ENCODE measurements at places on chromosomes 5 and 9.

GRCh38 chr9:123326662-123327093 is 29.3 kb upstream of the CRB2 start:
- no peak for DNase-seq

- DNase-seq = no peak
Observed at GRCh38 chr5:9765419-9766140, 135.4 kb upstream of the TAS2R1 start.

GRCh38 chr9:15501179-15501578 is 9.6 kb downstream of the PSIP1 start:
- DNase-seq = no peak

DNA sequence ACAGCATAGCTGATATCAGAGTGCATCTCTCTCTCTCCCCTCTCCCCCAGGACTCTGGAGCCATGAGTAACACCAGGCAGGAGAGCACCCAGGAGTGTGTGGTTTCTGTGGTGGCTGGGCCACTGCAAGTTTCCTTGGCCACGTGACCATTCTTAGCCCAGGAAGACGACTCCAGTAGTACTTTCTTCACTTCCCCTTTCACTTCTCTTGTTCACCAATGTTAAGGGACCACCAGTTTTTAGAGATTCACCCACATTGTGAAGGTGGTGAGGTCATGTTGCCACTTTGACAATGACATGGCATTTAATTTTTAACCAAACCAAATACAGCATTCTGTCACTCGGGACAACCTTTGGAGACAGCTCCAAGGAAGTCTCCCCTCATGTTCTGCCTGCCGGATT is 17.9 kb upstream of the DAPK1 start:
- DNase-seq = no peak

- DNase-seq = no peak
Observed at GRCh38 chr5:105816961-105817360, 1853.8 kb downstream of the EFNA5 start.

DNA sequence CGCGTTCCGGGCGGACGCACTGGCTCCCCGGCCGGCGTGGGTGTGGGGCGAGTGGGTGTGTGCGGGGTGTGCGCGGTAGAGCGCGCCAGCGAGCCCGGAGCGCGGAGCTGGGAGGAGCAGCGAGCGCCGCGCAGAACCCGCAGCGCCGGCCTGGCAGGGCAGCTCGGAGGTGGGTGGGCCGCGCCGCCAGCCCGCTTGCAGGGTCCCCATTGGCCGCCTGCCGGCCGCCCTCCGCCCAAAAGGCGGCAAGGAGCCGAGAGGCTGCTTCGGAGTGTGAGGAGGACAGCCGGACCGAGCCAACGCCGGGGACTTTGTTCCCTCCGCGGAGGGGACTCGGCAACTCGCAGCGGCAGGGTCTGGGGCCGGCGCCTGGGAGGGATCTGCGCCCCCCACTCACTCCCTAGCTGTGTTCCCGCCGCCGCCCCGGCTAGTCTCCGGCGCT is at the start of gene DAPK1:
DAPK1 (plus strand) TSS at position 264 of the 442 bp plus-strand sequence. CDS start 1,211 bp downstream, outside the sequence.
- DNase-seq = no peak

DNA sequence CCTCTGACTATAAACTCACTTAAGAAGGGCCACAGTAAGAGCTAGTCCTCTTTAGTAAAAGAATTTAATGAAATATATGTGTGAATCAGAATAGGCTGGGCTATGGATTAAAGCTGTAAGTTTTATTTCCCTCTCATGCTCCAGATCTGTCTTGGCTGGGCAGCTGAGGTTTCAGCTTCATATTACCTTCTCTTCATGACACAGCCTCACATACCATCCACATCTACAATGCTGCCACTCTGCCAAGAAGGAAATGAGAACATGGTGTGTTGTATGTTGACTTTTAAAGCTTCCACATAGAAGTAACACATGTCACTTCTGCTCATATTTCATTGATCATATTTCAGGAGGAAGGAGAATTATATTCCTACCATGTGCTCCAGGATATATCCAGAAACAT is 776.0 kb upstream of the ACO1 start:
- DNase-seq = peak; percentile 14

- DNase-seq = no peak
Observed at GRCh38 chr9:89542401-89543021, 44.6 kb upstream of the SEMA4D start.

GRCh38 chr9:87889882-87890252 is 7.2 kb downstream of the SPATA31E1 start:
- no peak for DNase-seq

DNA sequence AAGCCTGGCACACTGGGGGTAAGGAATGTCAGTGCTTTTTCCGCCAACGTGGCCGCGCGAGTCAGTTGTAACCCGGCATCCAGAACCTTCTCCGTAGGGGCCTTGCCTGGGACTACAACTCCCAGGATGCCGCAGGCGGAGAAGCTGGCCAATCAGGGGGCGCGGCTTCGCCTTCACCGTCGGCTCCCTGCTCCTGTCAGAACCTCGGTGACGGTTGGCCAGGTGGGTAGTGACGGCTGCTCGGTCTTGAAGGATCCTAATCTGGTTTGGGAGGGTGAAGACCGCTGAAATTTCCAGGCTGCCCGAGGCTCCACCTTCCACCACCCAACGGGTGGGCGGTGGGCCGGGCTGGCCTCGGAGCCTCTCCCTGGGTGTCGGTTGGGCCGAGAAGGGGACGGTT is at the start of gene C5orf58:
C5orf58 (plus strand) TSS at position 200 of the 400 bp plus-strand sequence. CDS start 1,992 bp downstream, outside the sequence.
- DNase-seq = no peak

GRCh38 chr9:90801241-90801972 is at the start of gene SYK:
Gene SYK (plus strand): TSS chr9:90801819. CDS start chr9:90843899, 42,080 bp downstream.
- no peak for DNase-seq

- peak; percentile 9 for DNase-seq
Observed at GRCh38 chr9:27460226-27461023, 63.7 kb upstream of the IFNK start.

DNA sequence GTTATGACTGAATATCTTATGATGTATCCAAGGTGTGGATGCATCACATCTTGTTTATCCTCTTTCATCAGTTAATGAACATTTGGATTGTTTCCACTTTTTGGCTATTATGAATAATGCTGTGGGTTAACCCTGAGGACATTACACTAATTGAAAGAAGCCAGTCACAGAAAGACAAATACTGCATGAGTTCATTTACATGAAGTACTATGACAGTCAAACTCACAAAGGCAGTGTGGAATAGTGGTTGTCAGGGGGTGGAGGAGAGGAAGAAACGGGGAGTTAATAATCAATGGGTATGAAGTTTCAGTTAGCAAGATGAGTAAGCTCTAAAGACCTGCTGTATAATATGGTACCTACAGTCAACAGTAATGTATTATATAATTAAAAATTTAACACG is 409.4 kb upstream of the CTNND2 start:
- DNase-seq = no peak

DNA sequence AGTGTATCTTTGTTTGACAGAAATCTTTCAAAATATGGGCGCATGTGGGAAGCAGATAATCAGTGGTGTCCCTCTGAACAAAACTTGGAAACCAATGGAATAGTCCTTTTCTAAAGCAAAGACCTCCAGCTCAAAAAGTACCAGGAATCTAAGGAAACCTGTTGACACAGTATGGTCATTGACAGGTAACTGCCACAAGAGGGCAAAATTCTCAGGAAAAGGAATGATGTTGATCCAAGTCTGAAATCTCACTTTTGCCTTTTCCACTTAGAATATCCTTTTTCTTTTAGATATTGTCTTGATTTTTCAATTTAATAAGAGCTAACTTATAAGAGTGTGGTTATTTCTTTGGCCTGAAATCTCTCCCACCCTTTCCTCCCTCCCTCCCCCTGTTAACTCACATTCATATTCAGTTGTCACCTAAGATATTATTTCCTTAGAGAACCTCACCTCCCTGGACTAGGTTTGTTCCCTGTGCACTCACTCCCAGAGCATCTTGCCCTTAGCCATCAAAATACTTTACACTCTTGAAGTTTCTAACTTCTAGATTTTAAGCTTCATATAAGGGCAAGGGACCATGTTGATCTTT is 59.0 kb upstream of the BARX1 start:
- peak; percentile 21 for DNase-seq

GRCh38 chr5:10019236-10019635 is 230.5 kb downstream of the ATPSCKMT start:
- no peak for DNase-seq

GRCh38 chr5:62354028-62354874 is 48.2 kb downstream of the KIF2A start:
- peak; percentile 47 for DNase-seq

GRCh38 chr5:175354964-175355363 is 89.0 kb downstream of the DRD1 start:
- no peak for DNase-seq

DNA sequence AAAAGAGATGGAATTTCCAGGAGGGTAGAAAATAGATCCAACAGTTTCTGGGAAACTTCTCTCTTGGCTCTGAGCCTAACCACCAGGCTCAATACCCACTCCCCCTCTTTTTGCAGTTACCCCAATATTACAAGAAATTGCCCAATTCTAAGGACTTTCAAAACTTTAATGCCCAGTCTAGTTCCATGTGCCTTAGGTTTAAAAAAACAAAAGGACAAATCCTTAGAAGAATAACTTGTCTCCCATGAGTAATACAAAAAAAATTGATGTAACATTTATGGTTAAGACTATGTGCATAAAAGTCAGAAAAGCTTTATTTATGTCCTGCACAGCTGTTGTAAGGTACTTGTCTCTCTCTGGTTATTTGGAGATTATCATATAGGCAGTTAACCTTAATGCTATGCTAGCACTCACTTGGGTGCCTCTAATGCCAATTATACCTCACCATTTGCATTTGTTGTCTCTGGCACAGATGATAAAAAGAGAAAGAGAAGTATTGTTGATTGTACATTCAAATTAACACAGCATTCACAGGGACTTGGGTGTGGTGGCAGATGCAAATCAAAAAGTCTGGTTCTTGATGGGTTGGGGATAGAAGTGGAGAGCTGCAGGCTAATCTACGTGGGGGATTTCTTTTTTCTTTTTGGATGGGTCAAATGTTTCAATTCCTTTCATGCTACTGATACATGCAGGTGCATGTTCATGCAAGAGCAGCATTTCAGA is 159.4 kb downstream of the PIK3R1 start:
- DNase-seq = no peak

DNA sequence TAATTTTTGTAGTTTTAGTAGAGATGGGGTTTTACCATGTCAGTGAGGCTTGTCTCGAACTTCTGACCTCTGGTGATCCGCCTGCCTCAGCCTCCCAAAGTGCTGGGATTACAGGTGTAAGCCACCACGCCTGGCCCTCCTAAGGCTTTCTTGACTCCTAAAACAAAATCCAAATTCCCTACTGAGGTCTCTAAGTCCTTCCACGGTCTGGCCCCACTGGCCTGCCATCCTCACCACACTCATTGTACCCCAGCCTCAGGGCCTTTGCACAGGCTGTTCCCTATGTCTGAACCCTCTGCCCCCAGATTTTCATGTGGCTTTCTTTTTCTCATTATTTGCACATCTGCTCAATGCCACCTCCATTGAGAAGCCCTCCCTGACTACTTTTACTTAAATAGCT is 34.7 kb upstream of the MVB12B start:
- DNase-seq = no peak

- no peak for DNase-seq
Observed at GRCh38 chr5:177972613-177973012, 23.4 kb downstream of the PROP1 start.

- no peak for DNase-seq
Observed at GRCh38 chr5:167208911-167209310, 1082.5 kb upstream of the WWC1 start.

- no peak for DNase-seq
Observed at GRCh38 chr5:55036477-55036876, 12.4 kb downstream of the GZMK start.

GRCh38 chr5:158354958-158355357 is 496.0 kb upstream of the CLINT1 start:
- DNase-seq = no peak

- no peak for DNase-seq
Observed at GRCh38 chr5:133524666-133525065, 87.7 kb downstream of the FSTL4 start.

- no peak for DNase-seq
Observed at GRCh38 chr9:126952205-126952977, 37.8 kb downstream of the RALGPS1 start.

DNA sequence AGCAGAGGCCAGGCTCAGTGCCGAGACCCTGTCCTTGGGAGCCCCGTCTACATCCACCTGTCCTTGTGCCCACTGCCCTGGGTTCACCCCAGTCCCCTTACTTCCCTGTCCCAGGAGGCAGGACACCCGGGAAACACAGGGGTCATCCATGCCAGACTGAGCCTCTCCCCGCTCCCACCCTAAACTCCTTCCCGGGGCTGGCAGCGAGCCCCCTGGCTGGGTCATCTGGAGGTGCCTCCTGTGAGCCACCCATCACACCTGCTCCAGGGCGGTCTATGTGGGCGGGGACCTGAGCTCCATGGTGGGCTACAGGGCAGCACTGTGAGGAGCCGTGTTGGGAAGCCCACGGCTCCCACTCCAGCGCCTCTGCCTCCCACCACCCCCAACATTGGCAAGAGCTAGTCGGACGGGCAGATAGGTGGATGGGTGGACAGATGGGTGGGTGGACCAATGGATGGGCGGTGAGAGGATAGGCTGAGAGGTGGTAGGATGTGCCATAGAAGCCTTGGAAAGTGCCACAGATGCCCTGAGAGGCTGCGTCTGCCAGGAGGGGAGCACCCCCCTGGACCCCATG is 42.5 kb upstream of the RXRA start:
- DNase-seq = no peak

DNA sequence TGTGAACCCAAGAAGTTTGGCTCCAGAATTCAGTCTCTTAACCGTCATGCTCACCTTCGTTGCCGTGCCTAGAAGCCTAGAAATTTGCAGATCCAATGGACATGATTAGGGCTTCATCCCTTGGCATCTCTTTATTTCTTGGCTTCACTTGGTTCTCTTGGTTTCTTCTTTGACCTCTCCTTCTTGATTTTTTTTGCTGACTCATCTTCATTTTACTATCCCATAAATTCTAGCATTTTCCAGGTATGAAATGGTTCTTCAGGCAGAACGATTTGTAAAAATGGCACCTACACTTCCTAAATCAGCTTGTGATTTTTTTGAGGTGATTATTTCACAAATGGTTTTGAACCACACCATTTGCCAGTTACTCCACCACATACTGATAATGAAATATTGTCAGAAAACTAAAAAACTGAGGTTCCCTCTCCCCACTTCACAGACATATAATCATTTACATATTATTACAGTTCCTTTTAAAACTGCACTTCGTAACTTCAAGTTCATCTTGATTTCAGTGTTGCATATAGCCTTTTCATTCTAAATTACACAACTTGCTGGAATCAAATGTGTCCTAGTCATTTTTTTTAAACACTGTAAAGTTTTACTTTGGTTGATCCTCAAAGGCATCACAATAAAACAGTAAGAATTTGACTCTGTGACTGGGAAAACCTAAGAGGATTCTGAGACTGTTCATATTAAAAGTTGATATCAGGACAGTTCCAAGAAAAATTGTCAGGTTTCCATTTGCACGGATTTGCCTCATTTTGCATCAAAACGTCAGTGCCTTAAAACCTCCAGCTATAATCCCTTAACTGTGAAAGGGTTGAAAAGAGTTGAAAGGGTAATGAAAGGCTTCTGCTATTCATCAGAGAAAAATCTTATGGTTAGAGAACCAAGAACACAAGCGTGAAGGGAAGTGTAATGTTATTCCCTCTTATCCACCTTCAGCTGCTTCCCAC is 8.9 kb upstream of the NREP start:
- no peak for DNase-seq

- no peak for DNase-seq
Observed at GRCh38 chr9:12629067-12629466, 64.1 kb upstream of the TYRP1 start.

- no peak for DNase-seq
Observed at GRCh38 chr5:139426203-139426885, 13.0 kb downstream of the DNAJC18 start.
